Activated naive CD8-positive, alpha-beta T cell treated with anti-CD3 and anti-CD28 coated beads, Interleukin-2, amount 10 ng/mL, durations not matched to agents 7 days and 5 days (primary cell): ENCODE measurements at places on chromosomes 13 and 19.

GRCh38 chr19:827710-828321, at the start of gene AZU1:
Gene AZU1, plus strand, starts transcription at chr19:827837. Its CDS starts 10 bp downstream, at chr19:827847.
- no peak for DNase-seq

DNA sequence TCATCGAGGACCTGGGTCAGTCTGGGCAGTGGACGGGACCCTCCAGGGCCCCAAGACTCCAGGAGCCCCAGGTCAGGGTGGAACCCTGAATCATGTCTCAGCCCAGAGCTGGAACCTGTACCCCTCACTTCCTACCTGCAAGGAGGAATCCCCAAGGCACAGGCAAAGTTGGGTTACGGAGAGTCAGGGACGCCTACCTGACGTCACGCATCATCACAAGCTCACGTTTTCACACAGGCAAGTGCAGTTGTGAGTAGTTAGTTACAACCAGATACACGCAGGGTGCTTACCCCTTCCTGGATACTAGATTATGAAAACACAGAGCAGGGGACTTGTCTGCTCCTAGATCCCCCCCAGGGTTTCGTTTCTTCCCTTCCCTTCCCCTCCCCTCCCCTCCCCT, 1.9 kb downstream of the RETN start:
- DNase-seq = no peak

DNA sequence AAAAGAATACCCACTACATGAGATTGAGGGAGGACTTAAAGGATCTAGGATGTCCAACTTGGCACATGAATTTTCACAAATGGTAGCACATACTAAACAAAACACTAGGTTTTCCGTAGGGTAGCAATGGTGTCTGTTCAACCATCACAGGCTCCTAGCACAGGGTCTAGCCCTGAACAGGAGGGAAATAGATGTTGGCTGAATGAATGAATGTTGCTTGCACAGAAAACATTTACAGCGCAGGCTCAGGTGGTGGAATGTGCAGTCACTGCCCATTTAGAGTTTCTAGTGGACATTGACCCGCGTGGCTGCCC, 1.9 kb upstream of the MYCBP2 start:
- no peak for DNase-seq

GRCh38 chr19:402786-403185, 6.2 kb downstream of the C2CD4C start:
- no peak for DNase-seq

GRCh38 chr19:43471091-43471490, 5.7 kb upstream of the LYPD3 start:
- no peak for DNase-seq

DNA sequence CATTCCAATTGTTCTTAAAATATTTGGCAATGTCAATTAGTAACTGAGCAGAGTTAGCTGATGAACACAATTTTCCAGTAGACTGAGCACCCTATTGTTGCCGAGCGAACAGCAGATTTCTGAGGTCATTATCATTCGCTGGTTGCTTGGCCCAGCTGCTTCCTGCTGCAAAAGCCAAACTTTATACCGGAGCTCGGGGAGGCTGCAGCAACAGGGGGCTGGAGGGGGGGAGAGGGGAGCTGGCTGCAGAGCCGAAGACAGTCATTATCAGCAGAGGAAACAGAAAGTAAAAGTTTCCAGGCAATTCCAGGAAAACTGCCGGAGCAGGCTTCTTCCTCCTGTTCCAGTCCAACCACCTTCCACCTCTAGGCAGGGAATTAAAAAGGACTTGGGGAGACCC, 77.9 kb downstream of the ZNF536 start:
- no peak for DNase-seq

GRCh38 chr19:39112338-39112890, 13.2 kb upstream of the PAK4 start:
- DNase-seq = no peak

GRCh38 chr19:54805665-54806515, 2.5 kb downstream of the KIR2DL4 start:
- DNase-seq = no peak
